ENCODE measurements at places on chromosomes 7 and 10.
A peak's percentile ranks its signal among the peaks of the same experiment; 100 is the strongest.

DNA sequence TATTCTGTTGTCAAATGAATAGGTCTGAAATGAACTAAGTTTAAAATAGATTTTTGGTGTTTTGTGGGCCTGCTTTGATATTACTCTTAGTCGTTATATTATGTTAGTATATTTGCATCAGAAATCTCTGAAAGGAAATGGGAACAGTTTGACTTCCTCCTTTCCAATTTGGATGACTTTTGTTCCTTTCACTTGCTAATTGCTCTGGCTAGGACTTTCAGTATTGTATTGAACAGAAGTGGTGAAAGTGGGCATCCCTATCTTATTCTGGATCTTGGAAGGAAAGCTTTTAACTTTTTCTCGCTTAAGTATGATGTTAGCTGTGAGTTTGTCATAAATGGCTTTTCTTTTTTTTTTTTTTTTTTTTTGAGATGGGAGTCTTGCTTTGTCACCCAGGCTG is 273.6 kb upstream of the DKK1 start:
- DNase-seq, result no peak

DNA sequence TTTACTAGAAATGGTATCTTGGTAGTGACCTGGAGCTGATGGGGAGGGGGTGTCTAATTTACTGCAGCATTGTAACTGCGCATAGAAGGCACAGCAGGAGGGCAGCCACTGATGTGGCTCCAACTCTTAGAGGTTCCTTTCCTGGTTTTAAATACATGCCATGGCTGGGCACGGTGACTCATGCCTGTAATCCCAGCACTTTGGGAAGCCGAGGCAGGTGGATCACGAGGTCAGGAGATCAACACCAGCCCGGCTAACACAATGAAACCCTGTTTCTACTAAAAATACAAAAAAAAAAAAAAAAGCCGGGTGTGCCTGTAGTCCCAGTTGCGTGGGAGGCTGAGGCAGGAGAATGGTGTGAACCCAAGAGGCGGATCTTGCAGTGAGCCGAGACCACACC is 19.2 kb upstream of the SEC61G start:
- DNase-seq, result no peak

DNA sequence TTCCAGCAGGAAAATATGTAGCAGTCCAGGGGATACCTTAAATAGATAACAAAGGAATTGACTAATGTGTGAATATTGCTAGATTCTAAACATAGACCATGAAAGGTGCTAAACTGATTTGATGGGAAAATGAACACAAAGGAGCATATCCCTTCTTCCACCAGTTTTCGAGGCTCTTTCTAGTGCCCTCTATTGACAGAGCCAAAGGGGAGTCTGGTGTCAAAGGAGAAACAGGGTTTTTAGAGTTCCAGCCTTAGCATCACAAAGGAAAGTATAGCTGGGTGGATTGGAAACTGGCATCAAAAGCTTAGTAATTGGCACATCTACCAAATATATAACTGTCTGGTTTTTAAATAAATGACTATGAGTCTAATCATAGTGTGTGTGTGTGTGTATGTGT is 636.8 kb downstream of the ETV1 start:
- no peak for DNase-seq

DNA sequence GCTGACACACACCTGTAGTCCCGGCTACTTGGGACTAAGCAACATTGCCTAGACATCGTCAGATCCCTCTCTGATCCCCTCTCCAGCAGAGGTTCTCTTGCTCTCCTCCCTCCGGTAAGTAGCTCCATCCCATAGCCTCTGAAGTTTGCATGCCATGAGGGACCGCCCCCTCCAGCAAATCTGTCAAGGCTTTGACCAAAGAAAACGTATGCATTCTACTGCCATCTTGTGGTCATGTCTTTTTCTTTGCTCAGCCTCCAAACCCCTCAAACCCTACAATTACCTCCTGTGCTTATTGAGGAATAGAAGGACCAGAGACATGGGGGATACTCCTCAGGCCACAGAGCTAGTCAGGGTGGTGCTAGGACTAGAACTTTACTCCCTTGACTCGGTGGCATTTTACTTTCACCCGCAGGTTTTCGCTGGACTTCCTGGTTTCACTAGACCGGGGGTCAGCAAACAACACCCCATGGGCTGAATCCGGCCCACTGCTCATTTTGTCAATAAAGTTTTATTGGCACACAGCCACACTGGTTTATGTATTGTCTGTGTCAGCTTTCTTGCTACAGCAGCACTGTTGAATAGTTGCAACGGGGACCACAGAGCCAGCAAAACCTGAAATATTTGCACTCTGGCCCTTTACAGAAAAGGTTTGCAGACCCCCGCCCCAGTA is 202.6 kb upstream of the FOXK1 start:
- DNase-seq, result no peak

DNA sequence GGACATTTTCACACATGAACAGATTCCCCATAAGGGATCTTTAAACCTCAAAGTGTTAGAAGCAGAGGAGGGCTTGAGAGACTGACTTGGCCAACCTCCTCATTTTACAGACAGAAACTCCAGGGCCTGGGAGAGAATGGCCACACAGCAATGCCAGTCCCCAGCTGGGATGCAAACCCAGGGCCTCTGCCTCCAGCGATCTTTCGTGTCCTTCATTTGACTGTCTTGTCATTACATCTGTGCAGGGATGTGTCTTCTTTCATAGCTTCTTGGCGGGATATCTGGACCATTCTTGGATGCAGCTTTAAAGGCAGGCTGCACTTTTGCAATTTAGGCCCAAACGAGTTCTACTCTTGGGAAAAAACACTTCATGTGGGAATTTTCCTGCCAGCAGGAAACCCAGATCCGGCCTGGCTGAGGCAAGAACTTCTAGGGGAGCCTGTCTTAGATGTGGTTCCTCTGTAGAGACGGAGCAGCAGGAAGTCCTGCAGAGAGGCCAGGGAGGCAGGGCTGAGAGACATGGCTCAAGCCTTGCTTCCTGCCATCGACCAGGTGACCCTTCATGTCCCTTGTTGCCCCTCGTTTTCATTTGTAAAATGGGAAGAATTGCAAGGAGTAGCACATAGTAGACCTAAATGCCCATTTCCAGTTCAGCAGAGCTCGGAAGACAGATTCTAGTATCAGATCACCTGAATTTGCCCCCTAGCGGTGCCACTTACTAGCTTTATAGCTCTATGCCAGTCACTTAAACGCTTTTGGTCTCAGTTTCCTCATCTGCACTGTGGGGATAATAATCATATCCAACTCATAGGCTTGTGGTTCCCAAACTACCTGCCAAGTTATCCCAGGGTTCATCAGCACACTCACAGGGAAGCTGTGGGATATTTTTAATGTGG is 43.9 kb upstream of the SLC29A3 start:
- DNase-seq, result no peak

DNA sequence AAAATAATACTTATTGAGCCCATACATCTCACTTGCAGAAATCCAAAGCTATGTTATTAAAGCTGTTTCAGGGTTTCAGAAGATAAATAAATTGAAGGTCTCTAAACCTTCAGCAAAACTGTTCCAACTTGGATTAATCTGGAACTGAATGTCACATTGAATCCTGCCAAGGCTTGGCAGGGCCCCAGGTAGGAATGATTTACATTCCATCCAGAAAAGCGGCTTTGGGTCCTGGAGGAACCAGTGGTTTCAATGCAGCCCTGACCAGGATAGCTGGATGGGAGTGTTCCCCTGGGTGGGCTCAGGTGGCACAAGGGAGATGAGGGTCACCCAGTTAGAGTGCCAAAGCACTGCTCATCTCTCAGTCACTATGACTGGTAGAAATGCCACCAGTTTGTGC is 37.0 kb upstream of the TMEM72 start:
- no peak for DNase-seq

GRCh38 chr10:1102416-1102815 is 46.2 kb downstream of the WDR37 start:
- DNase-seq, result peak; percentile 26

GRCh38 chr10:86862373-86862772 is 95.0 kb downstream of the MMRN2 start:
- DNase-seq, result no peak

- DNase-seq, result no peak
Observed at GRCh38 chr7:84058311-84059076, 136.1 kb downstream of the SEMA3A start.

GRCh38 chr10:100976906-100977305 is 7.6 kb downstream of the SEMA4G start:
- no peak for DNase-seq

DNA sequence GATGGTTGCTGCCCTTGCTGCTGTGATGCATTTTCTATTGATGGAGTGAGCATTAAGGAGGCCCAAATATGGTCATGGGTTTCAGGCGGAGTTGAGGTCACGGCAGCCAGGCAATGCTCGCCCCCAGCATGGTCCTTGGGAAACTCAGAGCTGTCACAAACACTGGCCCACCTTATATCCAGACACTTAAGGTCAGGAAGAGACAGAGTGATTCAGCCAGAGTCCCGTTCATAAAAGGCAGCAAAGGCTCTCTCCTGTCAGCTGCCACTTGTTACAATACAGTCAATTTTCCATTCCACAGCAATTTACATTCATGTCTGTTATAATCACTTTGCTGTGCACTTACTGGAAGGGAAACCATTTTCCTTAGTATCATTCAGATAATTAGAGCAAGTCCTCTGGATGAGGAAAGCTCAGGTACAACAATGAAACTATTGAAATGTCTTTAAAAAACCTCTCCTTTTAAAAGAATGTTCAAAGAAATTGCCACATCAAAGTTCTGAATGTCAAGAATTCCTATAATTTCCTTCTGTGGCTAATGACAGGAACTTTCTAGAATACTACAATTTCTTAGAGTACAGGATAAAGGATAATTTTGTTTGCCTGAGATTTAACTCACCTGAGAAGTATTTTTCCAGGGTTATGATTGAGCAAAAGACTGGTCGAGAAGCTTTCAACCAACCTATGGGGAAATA is 14.8 kb upstream of the ANKRD1 start:
- no peak for DNase-seq

- no peak for DNase-seq
Observed at GRCh38 chr10:28841625-28842024, 164.3 kb downstream of the BAMBI start.

DNA sequence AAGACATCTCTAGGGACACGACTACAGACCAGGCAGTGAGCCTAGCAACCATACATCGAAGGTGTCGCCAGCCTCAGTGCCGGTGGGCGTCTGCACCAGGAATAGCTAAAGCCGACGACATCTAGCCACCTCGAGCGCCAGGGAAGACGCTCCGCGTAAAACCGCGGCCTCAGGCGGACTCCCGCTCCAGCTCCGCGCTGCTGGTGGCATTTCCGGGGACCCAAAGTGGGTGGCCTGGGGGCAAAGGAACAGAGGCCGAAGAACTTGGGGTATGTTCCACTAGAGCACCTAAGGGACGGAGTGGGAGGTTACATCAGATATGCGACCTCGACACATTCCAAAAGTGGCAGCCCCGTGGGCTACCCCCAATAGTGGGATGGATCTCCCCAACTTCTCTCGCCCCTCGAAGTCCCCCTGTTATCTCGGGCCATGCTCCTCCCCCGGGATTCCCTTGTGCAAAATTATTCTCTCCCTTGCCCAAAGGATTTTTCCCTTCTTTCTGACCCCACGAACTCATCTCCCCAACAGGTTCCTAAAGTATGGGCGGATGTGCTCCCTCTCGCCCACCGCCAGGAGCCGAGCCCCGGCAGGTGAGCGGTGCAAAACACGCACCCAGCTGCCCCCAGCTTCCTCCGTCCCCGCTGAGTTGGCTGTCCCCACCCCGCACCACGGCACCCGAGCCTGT is 1.2 kb downstream of the KCNMA1 start:
- DNase-seq, result no peak

DNA sequence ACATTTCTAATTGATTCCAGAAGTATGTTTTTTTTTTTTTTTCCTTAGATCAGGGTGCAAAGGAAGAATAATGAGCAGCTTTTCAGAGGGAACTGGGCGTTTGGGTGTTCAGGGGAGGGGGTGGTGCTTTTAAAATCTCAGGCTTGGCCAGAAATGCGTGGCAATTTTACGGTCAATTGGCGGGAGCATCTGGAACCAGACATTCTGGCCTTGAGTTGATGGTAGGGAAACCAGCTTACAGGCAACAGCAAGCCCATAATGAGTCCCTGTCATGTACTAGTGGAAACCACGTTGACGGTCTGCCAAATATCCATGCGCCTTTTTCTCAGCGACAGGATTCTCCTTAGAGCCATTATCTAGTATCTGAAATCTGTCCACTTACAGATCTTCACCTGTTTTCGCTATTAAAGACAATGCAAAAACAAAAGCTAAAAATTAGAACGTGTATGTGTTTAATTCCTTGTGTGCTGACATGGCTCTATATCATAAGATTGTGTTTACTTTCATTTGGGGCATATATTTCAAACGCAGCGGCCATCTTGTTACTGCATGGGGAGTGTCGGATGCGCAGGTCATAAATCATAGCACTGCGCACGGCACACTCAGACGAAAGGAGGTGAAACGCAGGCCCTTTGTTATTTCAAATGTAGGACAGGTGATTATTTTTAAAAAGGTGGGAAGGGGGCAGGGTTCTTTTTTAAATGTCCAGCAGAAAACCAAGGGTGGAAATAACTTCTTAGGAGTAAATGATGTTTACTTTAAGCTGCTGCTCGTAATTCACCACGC is 209.2 kb downstream of the AGMO start:
- DNase-seq, result no peak

- DNase-seq, result no peak
Observed at GRCh38 chr7:50696810-50697582, 85.7 kb downstream of the GRB10 start.

DNA sequence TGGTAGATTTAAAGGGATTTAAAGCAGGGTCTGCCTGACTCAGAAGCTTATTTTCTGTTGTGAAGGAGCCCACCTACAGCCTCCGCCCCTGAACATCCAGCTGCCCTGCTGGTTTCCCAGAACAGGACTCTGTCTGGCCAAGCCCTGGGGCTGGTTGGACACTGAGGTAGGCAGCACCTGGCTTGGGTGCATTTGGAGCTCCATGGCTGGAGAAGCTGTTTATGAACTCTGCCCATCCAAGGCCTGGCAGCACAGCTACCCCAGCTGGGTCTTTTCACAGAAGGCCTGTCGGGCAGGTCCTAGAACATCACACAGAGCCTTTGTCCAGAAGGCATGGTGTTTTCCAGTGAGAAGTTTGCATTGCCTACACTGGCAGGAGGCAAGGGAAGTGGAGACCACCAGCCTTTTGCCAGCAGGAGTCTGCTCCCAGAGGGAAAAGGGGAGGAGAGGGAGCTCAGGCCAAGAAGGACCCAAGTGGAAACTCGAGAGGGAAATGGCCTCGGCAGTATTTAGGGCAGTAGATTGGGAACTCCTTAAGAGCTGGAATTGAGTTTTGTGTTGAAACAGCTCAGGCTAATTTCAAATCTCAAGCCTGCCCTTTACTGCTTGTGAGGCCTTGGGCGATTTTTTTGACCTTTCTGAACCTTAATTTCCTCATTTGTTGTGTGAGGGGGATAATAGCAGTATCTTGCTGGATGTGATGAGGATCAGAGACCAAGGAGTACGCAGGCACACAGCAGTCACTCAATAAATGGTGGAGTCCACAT is 12.3 kb upstream of the PDCD4 start:
- no peak for DNase-seq

GRCh38 chr7:7178081-7178480 is 4.3 kb upstream of the C1GALT1 start:
- DNase-seq, result no peak

GRCh38 chr10:30963992-30964930 is 67.4 kb downstream of the ZNF438 start:
- no peak for DNase-seq
